ENCODE measurements at places on chromosomes 11 and 22.

DNA sequence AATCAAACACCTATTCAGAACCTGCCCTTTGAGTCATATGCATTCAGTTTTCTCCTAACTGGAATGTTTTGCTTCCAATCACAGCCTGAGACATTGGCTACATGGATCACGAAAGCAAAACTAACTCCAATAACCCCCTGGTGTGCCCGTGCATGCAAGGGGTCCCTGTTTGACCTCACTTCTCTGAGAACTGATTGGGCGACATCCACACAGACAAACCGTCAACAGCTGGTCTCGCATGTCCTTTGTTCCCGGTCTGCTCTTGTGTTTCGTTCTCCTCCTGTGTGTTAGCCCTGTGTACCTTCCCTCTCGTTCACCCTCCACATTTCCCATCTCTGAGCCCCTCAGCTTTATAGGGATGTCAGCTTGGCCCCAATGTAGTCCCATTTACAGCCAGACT, 67.2 kb upstream of the TTC12 start:
- DNase-seq, result no peak

DNA sequence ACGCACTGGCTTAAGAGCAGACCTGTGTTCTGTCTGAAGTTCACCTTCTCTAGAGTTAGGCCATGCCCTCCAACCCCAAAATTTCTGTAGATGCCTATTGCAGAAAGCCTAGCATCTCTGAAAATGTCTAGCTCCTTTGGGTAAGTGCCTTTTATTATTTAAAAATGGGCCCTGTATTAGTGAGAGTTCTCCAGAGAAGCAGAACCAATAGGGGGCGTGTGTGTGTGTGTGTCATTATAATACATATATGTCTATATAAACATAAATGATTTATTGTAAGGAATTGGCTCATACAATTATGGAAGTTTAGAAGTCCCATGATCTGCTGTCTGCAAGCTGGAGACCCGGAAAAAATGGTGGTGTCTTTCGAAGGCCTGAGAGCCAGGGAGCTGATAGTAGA, 144.7 kb downstream of the TTC17 start:
- no peak for DNase-seq

DNA sequence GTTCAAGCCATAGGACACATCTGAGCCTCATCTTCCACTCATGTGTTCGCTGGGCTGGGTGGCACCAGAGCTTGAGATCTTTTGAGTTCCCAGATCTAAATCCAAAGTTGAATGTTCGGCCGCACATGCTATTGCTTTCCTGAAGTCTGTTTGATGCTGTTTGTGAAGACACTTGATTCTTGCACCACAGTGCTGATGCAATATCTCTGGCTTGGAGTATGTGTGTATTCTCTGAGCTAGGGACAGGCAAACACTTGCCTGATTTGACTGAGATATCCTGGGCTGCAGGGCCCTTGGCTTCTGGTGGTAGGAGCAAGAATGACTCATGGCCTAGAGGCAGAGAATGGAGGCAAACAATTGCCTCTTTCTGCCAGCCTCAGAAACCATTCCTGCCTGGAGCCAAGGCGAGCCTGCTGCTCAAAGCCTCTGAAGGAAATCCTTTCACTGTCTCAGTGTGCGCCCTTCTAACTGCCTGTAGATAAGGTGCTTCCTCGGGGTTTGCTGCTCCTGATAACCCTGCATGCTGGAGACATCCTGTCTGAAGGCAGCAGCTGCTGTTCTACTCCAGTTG, 73.0 kb downstream of the CYB5R2 start:
- no peak for DNase-seq

DNA sequence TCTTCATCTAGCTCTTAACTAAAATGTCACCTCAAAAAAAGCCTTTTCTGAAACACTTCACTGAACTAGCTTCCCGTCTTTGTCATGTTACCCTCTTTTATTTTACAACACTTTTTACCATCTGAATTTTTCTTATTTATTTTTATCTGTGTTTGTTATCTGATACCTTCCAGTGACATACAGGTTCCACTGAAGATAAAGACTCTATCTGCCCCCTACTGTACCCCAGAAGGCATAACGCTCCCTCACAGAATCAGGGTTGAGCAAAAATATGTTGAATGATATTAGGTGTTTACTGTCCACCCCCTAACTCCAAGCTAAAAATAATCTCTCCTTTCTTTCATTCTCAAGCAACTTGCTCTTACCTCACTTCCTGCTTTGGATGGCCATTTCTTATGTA, 654.2 kb downstream of the NELL1 start:
- DNase-seq, result no peak

DNA sequence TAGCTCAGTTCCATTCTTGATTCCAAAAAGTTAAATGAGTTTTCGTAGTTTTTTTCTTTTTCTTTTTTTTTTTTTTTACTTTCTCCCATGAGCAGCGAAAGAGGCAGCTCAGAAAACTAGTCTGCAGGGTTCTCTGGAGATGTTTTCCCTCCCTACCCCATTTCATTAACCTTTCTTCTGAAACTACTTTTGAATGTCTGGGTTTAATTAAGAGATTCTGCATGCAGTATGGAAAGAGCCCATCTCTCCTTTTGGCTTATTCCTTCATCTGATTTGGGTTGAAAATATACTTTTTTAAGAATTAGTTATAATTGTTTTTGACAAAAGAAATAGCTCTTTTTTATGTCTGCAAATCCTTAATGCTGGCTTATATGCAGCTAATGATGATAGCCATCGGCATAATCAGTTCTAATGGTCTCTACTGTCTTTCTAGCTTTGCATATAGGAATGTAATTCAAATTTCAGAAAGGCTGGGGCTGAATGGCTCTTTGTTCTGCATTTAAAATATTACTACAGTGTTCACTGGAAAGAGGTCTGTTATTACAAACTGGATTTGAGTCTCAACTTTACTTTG, 265.3 kb downstream of the FAT3 start:
- no peak for DNase-seq

- no peak for DNase-seq
Observed at GRCh38 chr22:20904008-20904979, 12.9 kb upstream of the CRKL start.

DNA sequence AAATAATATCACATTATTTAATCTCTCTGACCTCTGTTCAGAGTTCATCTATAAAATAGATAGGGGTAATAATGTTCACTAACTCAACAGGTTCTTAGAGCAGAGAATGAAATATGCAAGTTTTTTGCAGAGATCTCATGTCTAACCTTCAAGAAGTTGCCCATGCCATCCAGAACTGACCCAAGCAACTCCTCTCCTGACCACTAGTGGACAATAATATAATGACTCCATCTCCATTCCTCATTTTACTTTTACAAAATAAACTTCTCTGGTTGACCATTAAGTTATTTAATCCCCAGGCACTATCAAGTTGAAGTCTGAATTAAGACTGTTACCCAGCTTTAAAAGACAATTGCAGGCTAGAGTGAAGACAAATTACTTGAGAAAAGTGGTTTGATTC, 382.6 kb downstream of the KCNA4 start:
- no peak for DNase-seq

DNA sequence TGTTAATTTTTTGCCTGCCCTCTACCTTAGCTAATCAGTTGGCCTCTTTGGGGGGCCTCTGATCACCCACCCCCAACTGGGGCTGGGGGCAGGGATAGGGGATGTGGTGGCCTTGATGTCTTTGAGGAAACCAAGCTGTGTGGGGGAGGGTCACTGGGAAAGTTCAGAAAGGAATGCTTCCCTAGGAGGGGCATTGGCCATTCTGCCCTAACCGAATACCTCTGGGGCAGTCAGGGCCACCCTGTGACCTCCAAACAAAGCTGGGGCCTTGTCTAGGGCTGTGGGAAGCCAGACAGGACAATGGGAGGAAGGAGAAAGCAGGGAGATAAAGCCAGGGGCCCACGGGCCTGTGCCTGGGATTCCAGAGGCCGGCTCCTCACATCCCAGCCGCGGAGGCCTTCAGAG, 97.5 kb downstream of the TSPAN18 start:
- no peak for DNase-seq

DNA sequence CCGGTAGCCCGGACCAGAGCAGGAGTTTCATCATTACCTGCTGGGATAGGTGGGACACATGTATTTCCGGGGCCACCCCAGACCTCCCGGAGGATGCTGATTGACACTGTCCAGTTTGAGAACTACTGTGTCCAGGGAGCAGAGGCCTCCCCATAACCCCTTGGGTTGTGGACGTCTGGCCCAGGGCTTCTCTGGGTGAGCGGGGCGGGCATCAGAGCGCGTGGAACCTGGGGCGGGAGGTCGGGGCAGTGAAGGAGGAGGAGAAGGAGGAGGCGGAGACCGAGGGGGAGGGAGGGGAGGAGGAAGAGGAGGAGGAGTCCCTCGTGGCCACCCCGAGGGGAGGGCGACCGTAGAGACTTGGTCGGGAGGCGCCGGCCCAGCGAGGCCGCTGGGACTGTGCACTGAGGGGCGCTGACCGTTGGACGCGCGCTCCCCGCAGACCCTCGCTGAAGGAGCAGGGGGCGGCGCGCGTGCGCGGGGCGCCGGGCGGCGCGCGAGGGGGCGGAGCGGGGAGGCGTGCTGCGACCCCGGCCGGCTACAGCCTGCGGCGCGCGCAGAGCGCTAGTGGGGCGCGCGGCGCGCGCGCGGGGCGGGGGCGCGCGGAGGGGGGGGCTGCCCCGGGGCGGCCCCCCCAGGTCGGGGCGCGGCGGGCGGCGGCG, at the start of gene GRK3:
Gene GRK3 (plus strand): TSS at position 356 of the 659 bp plus-strand sequence. CDS start 366 bp downstream, outside the sequence.
- peak; percentile 70 for DNase-seq

GRCh38 chr11:77136074-77136473, 8.0 kb downstream of the MYO7A start:
- no peak for DNase-seq

DNA sequence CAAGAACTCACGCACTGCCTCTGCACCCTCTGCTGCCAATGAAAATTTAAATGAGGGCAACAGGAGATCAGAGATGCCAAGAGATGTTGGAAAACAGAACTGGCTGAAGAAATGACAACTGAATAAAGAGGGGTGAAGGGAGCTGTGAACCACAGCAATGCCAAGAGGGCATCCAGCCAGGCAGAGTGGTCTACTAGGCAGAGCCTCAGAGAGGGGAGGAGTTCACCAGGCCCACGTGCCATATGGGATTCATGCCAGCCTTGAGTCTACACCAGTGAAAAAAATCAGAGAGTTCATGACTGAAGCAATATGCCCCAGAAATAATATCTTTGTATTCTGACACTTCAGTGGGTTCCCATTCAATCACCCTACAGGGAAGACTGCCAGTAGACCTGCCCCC, 4.4 kb downstream of the APOL2 start:
- DNase-seq, result no peak

DNA sequence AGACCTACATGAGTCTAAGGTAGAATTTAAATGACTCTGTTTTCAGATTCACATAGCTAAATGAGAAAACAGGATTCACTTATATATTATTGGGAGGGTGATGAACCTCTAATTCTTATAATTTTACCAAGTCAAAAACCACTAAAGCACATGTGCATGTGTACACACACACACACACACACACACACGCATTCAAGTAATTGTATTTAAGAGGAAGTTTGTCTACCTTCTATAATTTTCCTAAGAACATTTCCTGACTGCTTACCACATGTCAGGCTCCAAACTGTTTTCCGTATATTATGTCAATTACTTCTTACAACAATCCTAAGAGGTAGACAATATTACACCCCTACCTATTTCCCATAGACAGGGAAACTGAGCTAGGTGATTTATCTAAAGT, 6.7 kb downstream of the RNF141 start:
- no peak for DNase-seq
